Uterus (tissue), 4 donors: ENCODE measurements at places on chromosomes 2 and 18. TPM values are rescaled to one million over a fixed set of nuclear protein-coding genes. Genes with fewer than 3 reads are reported as not detected.

GRCh38 chr2:189285962-189286645 is 106.5 kb upstream of the COL5A2 start:
- H3K36me3 ChIP-seq = no peaks in the 10 kb centered on the region
- peak; percentile 20 for DNase-seq
- peak overlapping the region; percentile 56 for H3K27ac ChIP-seq
- no peaks in the 10 kb centered on the region for H3K27me3 ChIP-seq
- H3K4me3 ChIP-seq = no peak overlapping the region

DNA sequence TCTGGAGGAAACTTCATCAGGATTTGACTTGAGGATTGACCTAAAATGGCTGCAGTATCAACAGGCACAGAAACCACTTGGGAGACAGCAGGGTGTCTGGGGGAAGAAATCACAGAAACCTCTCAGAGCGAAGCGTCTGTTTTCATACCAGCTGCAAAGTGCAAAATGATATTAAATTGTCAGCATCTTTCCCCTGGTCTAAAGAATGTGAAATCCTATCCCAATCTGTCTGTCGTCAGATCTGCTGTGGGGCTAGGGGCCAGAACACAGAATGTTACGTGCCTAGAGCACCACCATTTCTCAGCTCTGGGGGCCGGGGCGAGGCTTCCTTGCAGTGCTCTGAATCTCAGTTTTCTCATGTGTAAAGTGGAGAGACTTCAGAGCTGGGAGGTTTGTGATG is 54.1 kb upstream of the MYCN start:
- no peaks in the 10 kb centered on the region for H3K36me3 ChIP-seq
- H3K4me3 ChIP-seq = no peak overlapping the region
- H3K27me3 ChIP-seq = no peaks in the 10 kb centered on the region

CNDP1 gene
- total RNA-seq = 0.90 TPM

- no peak overlapping the region for H3K27ac ChIP-seq
- no peak for DNase-seq
- no peaks in the 10 kb centered on the region for H3K27me3 ChIP-seq
- no peaks in the 10 kb centered on the region for H3K4me1 ChIP-seq
- H3K36me3 ChIP-seq = no peaks in the 10 kb centered on the region
Observed at GRCh38 chr2:43776324-43776723, 2.5 kb downstream of the DYNC2LI1 start.

DNA sequence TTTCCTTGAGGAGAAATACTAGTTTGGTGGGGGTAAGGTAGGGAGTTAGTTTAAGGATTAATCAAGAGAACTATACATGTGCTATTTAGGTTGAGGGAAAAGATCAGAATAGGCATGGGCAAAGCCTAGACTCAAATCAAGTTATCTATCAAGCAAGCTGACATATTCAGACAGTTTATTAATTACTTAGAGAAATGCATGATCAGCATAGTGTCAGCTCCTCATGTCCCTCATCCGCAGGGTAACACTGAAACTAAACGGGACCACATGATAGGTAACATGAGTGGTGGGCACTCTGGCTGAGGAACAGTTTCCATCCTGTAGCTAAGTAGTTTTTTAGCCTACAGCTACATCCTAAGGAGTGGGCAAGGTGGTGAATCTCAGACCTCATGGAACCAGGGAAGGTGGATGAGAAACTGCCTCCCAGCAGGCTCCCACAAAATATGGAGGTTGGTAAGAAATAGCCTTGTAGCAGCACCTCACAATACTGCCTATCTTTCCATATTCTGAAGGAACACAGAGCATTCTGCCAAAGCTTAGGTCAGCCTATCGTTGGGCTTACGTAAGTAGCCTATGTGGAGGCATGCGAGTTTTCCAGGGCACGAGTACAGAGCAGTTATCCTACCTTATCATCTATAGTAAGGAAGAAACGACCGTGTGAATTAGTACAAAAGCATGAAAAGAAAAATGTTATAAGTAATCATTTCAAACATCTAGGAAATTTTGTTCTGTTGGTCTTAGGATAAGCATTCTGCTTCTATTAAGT is 18.4 kb downstream of the ZC3H6 start:
- no peaks in the 10 kb centered on the region for H3K36me3 ChIP-seq
- no peaks in the 10 kb centered on the region for H3K27me3 ChIP-seq
- H3K27ac ChIP-seq = no peak overlapping the region
- H3K4me3 ChIP-seq = no peak overlapping the region

- no peak for DNase-seq
- no peaks in the 10 kb centered on the region for H3K4me1 ChIP-seq
- no peak overlapping the region for H3K27ac ChIP-seq
- no peak overlapping the region for H3K4me3 ChIP-seq
- no peaks in the 10 kb centered on the region for H3K36me3 ChIP-seq
Observed at GRCh38 chr2:226564667-226565066, 235.0 kb downstream of the IRS1 start.

DNA sequence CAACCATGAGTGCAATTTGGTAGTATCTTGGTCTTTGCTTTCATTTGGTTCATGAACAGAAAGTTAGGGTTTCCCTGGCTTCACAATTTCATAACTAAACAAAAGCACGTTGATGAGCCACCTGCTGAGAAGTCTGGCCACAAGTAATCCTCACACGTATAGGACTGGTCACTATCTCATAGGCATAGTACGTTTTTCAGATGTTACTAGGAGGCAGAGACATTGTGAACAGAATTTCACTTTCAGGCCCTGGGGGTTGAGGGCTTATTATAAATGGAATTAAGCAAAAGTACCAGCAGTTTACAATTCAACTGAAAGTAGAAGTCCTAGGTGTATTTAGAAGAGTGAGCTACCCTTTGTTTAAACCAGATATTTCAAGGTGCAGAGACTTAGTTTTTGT is 277.1 kb downstream of the ALPK2 start:
- no peak for DNase-seq
- no peak overlapping the region for H3K27ac ChIP-seq
- no peak overlapping the region for H3K4me3 ChIP-seq
- H3K27me3 ChIP-seq = no peaks in the 10 kb centered on the region

DNA sequence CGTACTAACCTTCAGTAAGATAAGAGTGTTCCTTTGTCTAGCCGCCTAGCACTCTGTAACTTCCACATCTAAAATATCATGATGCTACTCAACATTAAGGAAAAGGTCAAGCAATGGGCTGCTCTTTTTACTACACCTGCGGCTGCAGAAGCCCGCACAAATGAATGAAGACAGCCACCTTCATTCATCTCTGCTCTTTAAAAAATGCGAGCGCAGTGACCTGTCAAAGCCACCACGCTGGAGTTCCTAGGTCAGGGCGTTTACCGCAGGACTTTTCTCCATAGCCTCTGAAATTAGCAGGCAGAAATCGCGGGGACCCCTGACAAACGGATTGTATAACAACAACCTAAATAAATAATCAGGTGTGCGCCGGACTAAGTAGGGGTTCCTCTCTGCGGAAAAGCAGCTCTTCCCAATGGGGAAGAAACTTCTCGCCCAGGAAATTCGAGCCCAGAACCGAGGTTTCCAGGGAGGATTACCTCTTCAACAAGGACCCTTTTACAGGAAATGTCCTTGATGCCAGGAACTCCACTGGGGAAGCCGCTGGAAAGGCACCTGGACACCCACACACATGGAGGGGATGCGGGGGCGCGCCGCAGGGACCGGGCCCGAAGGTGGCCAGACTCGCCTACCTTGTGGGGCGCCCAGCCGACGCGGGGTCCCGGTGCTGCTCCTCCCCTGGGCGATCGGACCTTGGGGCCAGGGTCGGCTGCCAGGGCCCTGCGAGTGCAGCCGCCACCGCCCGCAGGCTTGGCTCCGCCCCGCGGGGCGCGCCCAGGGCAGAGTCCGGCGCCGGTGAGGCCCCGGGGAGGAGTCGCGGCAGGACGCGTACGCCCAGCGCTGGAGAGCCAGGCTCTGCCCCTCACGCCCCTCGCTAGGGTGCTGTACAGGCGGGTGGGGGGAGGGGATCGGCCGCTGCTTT is at the start of gene CCDC68:
Gene CCDC68 (minus strand): TSS at position 758 of the 922 bp plus-strand sequence. CDS start 16,670 bp downstream, outside the sequence.
- no peaks in the 10 kb centered on the region for H3K27me3 ChIP-seq
- H3K36me3 ChIP-seq = no peaks in the 10 kb centered on the region
- H3K4me3 ChIP-seq = peak within 1 kb of the TSS; percentile 46
- peak within 1 kb of the TSS; percentile 9 for H3K27ac ChIP-seq
- H3K4me1 ChIP-seq = no peaks in the 10 kb centered on the region

DNA sequence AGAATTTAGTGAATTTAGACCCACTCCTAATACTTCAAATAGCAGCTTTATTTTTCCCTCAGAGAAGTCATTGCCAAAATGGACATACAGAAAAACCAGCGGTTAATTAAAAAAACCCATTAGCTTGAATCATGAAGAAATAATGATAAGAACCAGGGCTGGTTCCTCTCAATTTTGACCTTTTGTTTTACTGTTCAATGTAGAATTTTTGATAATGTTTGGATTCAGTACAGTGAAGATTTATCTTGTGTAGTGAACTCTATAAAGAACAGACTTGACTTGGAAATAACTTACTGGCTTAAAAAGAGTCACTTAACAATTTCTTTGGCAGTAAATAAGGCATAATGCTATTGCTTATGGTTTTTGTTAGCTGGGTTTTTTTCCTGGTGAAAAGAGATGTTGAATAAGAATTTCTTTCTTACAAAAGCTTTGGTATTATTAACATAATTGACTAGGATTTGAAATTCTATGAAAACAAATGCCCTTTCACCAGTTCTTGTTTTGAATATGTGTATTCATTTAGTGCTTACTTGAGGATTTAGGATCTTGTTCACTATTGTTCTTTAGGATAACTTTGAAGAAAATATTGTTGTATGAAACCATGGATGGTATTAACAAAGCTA is 73.4 kb upstream of the ITPRID2 start:
- no peak for DNase-seq
- H3K27ac ChIP-seq = no peak overlapping the region
- no peaks in the 10 kb centered on the region for H3K36me3 ChIP-seq
- no peaks in the 10 kb centered on the region for H3K4me1 ChIP-seq
- H3K27me3 ChIP-seq = no peaks in the 10 kb centered on the region
- no peak overlapping the region for H3K4me3 ChIP-seq

DNA sequence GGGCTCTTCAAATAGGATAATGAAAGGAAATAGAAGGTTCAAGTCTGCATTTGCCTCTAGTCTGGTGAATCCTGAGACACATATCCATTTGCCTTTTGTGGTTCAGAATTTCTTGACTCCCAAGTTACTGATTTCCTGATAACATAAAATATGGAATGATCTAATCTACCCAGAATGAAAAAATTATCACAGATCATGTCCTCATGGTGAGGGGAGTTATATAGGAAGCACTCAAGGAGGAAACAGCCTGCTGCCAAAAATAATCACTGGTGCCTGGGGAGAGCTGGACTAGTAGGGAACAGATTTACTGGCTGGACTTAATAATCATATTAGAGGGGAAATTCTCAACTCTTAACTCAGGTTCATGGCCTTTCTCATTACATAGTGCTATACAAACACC is 95.5 kb upstream of the STK17B start:
- H3K27ac ChIP-seq = no peak overlapping the region
- H3K27me3 ChIP-seq = no peaks in the 10 kb centered on the region
- DNase-seq = no peak
- H3K36me3 ChIP-seq = no peaks in the 10 kb centered on the region
- H3K4me1 ChIP-seq = no peaks in the 10 kb centered on the region

DNA sequence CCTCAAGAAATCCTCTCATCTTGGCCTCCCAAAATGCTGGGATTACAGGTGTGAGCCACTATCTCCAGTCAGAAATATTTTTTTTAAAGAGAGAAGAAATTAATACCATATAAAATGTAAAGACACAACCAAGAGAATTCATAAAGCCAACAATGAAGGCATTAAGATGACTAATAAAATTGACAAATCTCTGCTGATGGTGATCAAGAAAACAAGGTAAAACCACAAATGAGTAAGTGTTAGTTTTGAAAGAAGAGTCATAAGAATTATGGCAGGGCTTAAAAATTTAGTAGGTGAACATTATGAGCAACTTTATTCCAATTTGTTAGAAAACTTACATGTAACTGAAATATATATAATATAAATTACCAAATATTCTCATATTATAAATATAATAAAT is 752.8 kb upstream of the CELF4 start:
- no peak overlapping the region for H3K27ac ChIP-seq
- no peaks in the 10 kb centered on the region for H3K36me3 ChIP-seq
- H3K4me3 ChIP-seq = no peak overlapping the region
- DNase-seq = no peak

WIPF1 gene
- total RNA-seq = 61.9 TPM
